Activated CD8-positive, alpha-beta memory T cell treated with anti-CD3 and anti-CD28 coated beads for 48 hours (primary cell): ENCODE measurements at places on chromosomes 7 and 10.

DNA sequence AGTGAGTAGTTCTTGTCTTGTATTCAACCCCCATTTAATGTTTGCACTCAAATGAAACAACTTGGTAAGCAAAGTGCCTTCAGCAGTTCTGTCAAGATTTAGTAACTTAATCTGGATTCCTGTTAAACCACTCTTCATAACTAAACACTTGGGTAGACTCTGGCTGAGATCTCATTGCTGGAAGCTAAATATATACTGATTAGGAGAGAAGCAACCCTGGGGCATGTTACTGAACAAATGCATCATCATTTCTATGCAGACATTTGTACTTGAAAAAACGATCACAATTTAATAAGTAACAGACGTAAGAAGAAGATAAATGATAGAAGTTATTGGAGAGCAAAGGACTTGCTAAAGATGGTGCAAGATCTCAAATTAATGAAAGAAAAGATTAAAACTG, 308.4 kb upstream of the POM121L12 start:
- DNase-seq, result no peak

- DNase-seq, result no peak
Observed at GRCh38 chr7:103851357-103851756, 138.1 kb downstream of the RELN start.

DNA sequence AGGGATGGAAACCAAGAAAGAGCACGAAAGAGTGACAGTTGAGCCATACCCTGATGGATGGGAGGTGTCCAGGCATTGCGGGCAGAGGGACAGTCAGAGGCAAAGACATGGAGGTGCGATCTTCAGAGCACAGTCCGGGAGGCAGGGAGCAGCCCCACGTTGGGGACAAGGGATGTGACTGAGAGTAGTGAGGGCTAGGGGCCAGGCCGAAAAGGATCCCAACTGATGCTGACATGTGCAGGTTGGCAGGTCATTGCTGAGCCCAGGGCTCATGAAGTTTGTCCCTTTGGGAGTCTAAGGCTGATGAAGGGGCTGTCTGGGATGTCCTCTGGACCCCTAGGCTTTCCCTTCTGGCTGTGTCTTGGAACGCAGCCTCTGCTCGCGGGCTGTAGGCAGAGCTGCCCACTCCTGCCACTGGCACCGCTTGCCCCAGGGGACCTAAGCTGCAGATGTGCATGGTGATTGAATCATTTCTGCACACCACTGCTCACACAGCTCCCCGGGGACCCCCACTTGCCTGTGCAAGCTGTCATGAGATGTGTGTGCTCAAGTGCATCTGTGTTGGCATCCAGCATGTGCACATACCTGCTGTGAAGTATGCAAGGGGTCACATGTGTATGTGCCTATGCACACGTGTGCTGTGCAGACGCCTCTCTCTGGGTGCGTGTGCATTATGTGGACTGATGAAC, 125.1 kb downstream of the ZMIZ1 start:
- DNase-seq, result no peak

DNA sequence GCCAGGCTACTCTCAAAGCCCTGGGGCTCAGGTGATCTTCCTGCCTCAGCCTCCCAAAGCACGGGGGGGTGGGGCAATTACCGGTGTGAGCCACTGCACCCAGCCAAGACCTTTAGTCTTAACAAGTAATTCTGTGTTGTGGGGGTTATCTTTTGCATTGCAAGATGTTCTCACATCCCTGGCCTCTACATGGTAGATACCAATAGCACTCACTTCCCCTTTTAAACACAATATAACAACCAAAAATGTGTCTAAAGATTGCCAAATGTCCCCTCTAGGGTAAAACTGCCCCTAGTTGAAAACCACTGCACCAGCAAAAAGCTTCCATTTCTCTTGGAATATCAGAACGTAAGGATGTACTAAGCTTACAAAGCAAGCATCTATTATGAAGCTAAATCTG, 225.0 kb downstream of the CTNNA3 start:
- no peak for DNase-seq

DNA sequence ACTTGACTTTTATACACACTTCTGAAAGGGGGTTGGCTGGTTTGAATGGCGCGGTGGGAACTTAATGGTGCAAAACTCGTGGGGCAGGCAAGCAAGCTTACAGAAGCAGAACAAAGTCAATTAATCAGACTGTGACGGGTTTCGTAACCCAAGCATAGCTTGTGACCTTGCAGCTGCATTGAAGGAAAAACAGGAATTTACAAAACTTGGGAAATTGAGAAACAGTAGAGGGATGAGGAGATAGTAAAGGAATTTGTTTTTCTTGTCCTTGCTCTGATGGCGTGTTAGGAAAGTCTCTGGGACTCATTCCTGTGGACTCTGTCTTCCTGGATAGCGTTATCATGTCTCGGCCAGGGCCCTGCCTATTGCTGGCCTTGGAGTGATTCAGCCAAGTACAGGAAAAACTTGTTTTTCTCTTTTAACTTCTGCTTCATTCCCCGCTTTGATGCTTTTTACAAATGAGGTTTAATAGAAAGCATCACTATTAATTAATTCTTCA, 220.0 kb upstream of the KCND2 start:
- no peak for DNase-seq

GRCh38 chr7:139094596-139094995, 14.9 kb downstream of the ZC3HAV1 start:
- DNase-seq, result no peak
